Tibial artery (tissue), 4 donors: ENCODE measurements at places on chromosomes 12 and 14.

GRCh38 chr14:101072945-101073597 lies 169.5 kb upstream of the RTL1 start:
- DNase-seq = no peak

DNA sequence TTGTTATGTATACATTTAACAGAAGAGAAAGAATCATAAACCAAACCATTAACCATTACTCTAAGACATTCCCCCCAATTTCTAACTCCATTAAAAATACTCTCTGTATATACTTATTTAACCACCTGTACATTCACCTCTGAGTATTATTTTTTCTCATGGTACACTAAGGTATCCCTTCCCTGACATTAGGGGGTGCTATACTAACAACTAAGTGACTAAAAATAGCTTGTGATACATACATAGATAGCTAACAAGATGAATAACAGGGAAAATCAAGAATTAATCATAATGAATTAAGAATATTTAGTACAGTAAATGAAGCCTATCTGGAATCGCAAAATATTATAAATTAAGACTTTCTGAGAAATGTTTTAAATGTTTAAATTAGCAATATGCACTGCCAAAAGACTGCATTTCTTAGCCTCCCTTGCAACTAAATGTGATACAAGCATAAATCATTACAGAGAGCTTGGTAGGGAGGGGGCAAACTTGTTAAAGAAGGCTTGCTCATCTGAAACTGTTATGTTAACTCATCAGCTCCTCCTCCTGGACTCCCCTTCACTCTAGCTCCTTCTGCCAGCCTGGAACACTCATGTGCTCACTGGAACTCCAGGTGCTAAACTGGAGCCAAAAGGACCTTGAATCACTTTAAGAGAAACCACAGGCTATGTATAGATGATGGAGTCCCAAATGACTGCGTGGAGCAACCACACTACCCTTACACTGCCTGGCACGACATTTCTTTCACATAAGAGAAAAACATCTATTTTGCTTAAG lies 14.9 kb downstream of the C2CD5 start:
- no peak for DNase-seq

GRCh38 chr14:91875525-91876286 lies 8.4 kb upstream of the TC2N start:
- DNase-seq = no peak

DNA sequence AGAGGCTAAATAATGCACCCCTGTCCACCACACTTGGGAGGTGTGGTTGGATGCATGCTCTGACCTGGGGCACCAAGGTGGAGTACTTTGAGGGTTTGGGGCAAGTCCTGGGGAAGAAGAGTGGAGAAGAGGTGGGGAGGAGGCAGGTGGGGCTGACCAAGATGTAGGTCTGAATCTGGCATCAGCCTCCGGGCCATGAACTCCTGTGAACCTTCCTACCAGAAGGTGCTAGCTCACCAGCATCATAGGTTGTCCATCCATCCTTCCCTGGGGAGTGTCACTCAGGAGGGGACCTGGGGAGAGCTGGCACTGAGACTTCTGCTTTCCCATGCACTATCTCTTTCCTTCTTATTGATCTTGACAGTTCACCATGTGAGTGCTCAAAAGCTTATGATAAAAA lies 13.6 kb upstream of the EMP1 start:
- no peak for DNase-seq

GRCh38 chr12:127115468-127116035 lies 1151.4 kb upstream of the TMEM132C start:
- DNase-seq = no peak

DNA sequence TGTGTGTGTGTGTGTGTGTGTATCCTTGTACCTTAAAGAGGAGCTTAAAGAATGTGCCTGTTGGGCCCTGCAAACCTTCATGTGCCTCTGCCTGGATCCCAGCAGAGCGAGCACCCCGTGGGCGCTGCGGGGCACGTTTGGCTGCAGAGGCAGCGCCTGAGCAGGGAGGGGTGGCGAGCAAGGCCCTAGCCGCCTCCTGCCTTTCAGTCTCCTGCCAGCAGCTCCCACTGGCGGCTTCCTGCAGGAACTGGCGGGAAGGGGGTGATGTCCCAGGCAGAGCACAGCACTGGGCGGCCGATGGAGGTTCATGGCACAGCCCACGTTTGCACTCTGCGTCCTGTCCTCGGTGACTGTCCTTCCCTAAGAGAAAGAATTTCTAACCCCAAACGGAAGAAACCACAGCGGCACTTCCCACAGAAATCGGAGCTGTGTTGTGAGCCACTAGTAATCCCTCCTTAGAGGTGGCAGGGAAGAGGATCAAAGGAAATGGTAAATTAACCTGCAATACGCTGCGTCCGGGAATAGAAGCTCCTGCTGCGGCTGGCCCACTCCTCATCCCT lies 19.8 kb downstream of the ZBTB42 start:
- DNase-seq = peak; percentile 25

DNA sequence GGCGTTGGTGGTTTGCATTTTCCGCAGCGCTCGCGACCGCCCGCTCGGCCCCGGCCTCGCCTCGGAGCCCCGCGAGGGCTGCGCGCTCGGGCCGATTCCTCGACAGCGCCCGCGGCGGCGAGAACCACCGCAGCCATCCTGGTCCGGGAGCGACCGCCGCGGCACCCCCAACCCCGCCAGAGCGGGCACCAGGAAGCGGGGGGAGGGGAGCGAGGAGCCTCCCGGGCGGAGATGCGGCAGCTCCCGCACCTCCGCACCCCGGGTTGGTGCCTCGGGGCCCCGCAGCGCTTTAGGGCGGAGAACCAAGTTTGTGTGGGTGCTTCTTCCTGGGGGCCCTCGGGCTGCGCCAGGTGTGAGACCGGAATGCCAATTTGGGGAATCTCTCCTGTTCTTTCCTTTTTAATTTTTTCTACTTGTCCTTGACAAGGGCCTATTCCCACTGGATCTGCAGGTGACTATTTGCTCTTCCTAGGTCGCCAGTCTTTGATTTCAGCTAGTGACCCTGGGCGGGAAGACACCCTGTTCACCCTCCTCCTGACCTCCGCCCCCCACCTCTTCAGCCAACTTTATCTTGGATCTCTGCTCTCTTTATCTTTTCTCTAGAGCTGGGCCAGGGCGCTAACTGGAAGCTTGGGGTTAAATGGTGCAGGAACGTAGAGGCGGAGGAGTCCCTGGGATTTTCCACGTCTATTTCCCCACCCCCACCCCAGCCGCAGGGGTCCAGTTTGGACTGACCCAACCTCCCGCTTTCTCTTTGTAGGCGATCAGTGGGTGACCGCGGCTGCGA lies at the start of gene SOCS2:
SOCS2 (plus strand) TSS at position 751 of the 787 bp plus-strand sequence. CDS start 223 bp downstream, outside the sequence.
- DNase-seq = peak; percentile 70

- no peak for DNase-seq
Measured at GRCh38 chr12:93407054-93407962, 29.6 kb downstream of the NUDT4 start.

DNA sequence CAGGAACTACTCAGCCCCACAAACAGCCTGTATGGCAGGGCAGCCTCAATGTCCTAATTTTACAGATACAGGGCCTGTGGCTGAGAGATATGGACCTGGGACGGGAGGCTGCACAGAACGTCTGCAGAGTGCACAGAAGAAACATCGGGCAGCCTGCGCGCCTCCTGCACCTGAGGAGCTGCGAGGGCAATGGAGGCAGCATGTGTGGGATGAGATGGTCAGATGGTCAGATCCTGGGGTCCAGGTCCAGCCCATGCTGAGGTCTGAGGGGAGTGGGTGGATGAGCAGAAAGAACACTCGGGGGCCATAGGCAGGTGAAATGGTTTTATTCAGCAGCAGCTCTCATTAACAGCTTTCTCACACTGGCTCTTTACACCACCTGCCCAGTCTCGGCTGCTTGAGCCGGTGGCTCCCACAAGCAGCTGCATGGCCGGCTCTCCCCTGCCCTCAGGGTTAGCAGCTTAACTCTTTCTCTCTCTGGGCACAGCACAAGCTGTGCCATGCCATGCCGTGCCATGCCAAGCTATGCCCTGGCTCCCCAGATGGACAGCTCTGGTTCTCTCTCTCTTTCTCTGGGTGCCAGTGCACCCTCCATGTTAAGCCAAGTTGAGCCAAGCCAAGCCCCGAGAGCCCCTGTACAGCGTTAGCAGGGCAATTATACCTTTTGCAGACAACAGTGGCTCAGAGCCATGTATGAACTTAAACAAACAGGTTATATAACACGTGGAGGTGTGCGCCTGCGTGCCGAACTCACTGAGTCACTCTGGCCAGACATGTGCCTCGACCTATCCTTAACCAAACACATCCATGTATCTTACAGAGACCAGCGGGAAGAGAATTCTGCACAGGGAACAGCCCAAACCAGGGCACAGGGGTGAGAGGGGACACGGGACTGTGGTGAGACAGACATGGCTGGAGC lies 47.6 kb downstream of the RIMBP2 start:
- DNase-seq = no peak

GRCh38 chr12:4997939-4998338 lies 45.7 kb upstream of the KCNA5 start:
- DNase-seq = peak; percentile 84

DNA sequence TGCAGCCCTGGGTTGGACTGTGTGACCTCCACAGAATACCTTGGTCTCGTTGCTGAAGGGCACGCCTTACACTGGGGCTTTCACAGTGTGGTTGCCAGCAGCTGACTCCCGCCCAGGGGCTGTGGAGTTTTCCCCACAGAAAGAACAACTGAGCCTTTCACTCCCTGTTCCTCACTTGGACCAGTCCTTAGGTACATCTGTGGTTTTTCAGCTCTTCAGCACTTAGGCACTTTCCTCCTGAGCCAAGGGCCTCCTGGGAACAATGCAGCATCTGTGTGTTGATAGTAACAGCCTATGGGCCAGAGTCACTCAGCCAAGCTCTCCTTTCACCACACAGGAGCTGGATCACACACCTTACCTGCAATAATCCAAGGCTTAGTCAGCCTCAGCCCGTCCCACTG lies 25.0 kb downstream of the ERP27 start:
- peak; percentile 31 for DNase-seq

GRCh38 chr12:19191563-19191962 lies 62.0 kb downstream of the PLEKHA5 start:
- DNase-seq = no peak

- no peak for DNase-seq
Measured at GRCh38 chr12:41619705-41620104, 431.6 kb downstream of the PDZRN4 start.

DNA sequence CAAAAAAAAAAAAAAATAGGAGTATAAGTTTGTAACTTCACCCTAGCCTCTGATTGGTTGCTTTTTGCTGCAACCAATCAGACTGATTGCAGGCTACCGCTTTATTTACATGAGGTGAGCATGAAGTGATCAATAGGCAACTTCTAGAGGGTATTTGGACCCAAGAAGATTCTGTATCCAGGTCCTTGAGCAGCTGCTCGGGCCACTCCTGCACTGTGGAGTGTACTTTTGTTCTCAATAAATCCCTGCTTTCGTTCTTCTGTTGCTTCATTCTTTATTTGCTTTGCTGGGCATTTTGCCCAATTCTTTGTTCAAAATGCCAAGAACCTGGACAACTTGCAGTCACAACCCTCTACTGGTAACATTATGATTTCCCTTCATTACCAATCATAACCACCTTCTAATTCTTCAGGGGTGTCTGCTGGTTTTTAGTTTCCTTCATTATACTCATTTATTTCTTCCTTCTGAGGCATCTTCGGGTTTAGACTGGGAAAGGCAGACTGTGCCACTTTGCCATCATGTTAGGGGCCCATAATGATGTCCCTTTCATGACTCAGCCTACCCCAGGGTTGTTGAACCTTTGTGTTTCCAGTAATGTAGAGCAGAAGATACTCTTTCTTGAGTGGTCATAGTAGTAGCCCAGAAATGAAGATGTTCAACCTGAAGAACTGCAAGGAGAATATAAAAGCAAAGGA lies 43.4 kb upstream of the LIMA1 start:
- DNase-seq = no peak

DNA sequence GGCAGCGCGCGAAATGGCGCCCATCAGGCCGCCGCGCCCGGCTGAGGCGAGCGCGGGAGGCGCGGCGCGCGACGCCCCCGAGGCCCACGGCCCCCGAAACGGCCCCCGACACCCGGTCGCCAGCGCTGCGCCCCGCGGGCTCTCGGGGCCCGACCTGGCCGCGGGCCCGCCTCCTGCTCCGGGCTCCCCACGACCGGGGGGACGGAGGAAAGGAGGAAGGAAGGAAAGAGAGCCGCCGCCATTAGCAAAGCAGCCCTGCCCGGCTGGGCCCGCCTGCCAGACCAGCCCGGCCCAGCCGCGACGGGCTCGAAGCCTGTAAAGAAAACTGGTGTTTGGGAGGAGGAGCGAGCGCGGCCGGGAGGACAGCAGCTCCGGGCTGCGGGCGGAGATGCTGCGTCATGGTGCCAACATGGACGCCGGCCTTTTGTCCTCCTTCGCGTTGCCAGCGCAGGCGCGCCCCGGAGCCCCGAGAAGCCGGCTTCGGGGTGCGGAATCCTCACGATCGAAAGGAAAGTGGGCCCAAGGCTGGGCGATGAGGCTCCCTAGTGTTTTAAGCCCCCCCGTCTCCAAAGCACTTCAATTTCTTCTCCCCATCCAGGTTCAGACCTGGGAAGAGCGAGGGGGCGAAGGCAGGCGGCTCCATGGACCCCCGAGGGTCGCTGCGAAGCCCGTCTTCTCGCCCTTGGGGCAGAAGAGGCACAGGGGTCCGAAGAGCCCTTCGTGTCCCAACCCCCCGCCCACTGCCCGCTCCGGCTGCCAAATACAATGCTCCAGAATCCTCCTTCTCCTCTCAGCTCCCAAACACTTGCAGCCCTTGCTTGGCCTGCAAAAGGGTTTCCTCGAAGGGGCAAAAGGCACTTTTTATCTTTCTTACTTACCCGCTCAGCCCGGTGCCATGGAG lies 2.9 kb upstream of the SETD1B start:
- peak; percentile 76 for DNase-seq

GRCh38 chr14:73787486-73788316 lies 63.9 kb upstream of the PTGR2 start:
- no peak for DNase-seq

GRCh38 chr14:92511453-92512238 lies 1.9 kb upstream of the RIN3 start:
- no peak for DNase-seq

- DNase-seq = no peak
Measured at GRCh38 chr12:14605401-14605989, 37.8 kb upstream of the PLBD1 start.

DNA sequence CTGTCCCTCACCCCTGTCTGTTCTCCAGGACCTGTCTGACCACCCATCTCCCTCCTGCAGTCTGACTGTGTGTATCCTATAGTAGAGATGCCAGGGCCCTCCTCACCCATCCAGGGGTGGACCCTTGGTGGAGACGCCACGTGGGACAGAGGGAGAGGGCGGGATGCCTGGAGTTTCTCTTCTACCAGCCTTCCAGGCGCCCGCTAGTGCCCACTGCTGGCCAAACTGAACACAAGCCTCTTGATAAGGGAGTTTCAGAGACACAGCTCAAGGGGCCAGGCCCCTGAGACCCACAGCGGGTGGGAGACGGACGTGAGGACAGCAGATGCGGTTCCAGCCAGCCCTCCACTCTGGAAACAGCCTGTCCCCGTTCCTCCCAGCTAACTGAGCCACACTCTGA lies 147.3 kb downstream of the RBM19 start:
- no peak for DNase-seq

- DNase-seq = no peak
Measured at GRCh38 chr12:128356547-128356946, 89.6 kb downstream of the TMEM132C start.

- peak; percentile 52 for DNase-seq
Measured at GRCh38 chr12:87157791-87158190, 871.4 kb downstream of the C12orf50 start.

- no peak for DNase-seq
Measured at GRCh38 chr14:85620947-85621346, 91.0 kb downstream of the FLRT2 start.

GRCh38 chr14:75904311-75904710 lies 77.5 kb downstream of the TGFB3 start:
- no peak for DNase-seq
